ENCODE measurements at places on chromosomes 2 and 18.
A peak's percentile ranks its signal among the peaks of the same experiment; 100 is the strongest.

- DNase-seq = no peak
Measured at GRCh38 chr2:145845923-145846322, 1326.0 kb upstream of the ZEB2 start.

GRCh38 chr2:233419602-233420391 lies 65.5 kb downstream of the DGKD start:
- no peak for DNase-seq

GRCh38 chr2:38704664-38705063 lies 38.8 kb downstream of the GALM start:
- no peak for DNase-seq

DNA sequence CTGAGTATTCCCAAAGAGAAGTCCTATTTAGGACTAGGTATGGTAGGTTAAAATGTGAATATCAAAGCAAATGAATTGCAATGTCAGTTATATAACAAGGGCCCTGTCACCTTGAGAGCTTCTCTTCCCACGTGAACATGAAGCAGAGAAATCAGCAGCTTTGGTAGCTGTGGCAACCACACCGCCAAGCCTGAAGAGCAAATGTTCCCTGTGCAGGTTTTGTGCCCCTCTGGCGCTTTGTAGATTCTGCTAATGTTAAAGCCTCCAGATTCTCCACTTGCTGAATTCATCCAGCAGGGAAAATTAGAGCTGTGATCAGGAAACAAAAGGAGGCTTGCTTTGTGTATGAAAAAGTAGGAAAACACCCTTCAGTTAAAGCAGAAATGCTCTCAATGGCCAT lies 322.6 kb downstream of the RBM43 start:
- no peak for DNase-seq

DNA sequence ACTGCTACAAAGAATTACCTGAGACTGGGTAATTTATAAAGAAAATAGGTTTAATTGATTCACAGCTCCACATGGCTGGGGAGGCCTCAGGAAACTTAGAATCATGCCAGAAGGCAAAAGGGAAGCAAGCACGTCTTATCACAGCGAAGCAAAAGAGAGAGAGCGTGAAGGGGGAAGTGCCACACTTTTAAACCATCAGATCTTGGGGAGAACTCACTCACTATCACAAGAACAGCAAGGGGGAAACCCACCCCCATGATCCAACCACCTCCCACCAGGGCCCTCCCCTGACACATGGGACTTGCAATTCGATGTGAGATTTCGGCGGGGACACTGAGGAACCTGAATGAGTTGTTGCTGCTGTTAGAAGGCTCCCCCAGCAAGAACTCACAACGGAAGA lies 220.2 kb upstream of the PIEZO2 start:
- DNase-seq = no peak

DNA sequence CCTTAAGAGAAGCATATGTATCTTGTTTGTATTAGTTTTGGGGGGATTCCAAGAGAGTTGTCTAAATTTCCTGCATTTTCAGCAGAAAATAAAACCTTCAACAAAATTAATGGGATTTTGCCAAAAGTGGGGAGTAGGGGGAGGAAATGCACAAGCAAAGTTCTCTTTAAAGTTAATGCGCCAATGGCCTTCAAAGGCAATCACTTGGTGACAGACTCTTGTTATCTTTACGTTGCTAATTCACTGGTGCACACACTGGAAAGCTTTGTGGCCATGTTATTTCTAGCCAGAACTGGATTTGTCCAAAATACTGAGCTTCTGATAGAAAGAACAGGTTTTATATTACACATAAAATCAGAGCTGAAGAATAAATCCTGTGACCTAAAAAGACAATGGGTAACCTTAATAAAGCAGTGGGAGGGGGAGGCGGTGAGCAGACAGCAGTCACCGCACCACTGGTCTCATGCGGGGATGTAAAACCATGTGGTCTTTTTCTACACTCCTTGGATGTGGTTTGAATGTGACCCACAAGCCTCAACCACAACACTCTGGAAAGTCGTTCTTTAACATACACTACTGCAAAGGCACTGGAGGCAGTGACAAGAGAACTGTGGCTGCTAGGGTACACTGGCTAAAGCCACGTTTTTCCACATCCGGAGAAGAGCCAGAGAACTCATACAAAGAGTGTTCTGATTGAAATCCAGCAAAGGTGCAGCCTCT lies 176.9 kb upstream of the SMAD7 start:
- no peak for DNase-seq

DNA sequence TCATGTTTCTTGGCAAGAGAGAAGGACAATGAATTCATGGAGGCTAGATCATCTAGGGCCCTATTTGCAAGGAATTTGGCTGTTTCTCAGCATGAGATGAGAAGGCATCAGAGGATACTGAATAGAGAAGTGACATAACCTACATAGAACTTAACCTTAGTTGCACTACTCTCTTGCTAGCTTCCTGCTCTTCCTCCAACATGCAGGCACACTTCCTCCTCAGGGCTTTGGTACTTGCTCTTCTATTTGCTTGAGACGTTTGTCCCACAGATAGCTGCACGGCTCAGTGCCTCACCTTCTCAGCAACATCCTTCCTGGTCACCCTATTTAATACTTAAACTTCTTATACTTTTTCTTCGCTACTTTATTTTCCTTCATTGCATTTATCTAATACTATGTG lies 20.0 kb upstream of the LANCL1 start:
- DNase-seq = no peak

GRCh38 chr2:121297217-121297830 lies 12.3 kb upstream of the TFCP2L1 start:
- DNase-seq = peak; percentile 57

- DNase-seq = no peak
Measured at GRCh38 chr2:201978986-201979385, 54.7 kb upstream of the FZD7 start.

GRCh38 chr2:190443778-190444481 lies 35.8 kb downstream of the MFSD6 start:
- DNase-seq = peak; percentile 4

DNA sequence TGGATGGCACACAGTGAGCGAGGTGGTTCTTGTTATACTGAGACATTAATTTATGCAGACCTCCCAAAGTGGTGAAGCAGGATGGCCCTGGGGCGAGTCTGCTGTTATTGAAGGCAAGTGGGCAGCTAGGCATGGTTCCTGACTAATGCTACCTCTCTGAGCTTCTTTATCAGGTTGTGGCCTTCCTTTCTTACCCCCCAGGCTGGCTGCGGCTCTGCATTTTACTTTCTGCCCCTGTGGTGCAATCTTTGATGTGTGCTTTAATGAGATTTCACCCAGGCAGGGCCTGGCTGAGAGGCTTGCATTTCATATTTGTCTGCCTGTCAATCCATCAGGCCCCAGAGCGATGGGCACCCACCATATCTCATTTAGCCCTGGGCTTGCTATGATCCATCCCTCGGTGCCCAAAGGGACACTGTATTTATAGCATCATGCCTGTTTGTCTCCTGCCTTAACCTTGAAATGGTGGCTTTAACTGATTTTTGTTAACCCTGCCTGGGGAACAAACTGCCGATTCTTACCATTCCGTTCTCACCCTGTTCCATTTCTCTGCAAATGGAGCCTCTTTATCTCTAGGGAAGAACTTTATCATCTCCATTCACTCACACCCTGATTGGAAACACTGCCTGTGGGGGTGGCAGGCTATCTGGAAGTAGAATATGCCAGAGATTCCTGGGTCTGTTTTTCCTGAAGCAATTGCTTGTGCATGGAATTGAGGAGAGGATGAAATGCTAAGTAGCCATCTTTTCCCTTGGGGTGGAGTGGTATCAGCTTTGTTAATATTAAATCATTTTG lies 316.2 kb upstream of the THSD7B start:
- DNase-seq = no peak

DNA sequence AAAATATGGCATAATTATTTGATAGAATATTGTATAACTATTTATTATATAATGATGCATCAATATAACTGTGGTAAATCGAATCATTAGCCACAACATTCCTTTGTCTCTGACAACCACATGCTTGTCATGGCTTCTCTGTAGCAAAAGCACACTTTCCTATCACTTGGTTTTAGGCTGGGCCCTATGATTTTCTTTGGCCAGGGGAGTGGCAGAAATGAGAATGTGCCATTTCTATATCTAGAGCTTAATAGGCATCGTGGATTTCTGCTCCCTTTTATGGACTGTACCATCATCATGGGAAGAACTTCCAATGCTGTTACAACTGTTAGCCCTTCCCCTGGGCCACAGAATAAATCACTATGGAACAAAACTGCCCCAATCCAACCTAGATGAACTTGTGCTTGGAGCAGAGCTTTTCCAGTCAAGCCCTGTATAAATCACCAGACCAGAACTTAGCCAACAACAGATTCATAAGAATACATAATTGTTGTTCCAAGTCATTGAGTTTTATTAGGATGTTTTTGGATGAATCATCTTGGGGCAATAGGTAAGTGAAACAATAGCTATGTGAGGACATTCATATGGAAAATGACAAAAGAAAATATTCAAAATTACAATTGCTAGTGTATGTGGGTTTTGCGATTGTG lies 715.8 kb downstream of the ERBB4 start:
- peak; percentile 14 for DNase-seq

DNA sequence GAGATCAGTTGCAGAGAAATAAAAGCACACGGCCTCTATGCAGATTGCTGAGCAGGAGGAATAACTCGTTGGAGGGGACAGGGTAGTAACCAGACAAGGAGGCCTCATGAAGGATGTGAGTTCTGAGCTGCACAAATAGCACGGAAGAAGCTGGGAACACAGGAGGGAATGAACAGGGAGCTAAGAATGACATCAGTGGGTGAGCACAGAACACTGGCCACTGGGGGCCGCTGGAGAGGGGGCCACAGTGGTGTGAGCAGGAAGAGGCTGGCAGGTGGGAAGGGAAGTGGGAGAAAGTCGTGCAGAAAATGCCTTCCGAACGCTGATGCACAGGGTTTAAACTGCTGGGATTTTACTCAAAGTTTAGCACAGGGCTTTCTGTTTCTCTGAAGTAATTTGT lies 61.0 kb downstream of the ZAP70 start:
- DNase-seq = peak; percentile 8

GRCh38 chr18:36284268-36284667 lies 13.2 kb upstream of the FHOD3 start:
- no peak for DNase-seq

Measured in ELR (cell line).